ENCODE measurements at places on chromosomes 6 and 20.

GRCh38 chr6:25769983-25770382 lies 15.4 kb downstream of the SLC17A4 start:
- DNase-seq = no peak

DNA sequence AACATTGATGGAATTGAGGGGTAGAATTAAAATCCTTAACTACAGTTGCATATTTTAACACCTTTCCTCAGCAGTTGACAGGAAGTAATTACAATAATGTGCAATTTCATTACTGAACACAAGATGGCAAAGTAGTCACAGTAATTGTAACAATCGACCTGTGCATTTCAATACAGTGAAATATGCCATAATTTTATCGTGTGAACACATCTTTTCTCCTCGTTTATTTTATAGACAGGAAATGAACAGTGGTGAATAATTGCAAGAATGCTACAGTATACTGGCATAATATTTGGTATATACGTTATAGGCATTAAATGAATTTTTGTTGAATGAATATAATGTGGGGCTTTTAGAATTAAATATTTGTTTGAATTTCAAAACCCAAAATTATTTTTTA lies 25.0 kb downstream of the CYB5R4 start:
- no peak for DNase-seq

- no peak for DNase-seq
These were observed 119.9 kb downstream of the RNF144B start for GRCh38 chr6:18507018-18507415.

GRCh38 chr6:17847203-17847760 lies 140.2 kb downstream of the KIF13A start:
- no peak for DNase-seq

DNA sequence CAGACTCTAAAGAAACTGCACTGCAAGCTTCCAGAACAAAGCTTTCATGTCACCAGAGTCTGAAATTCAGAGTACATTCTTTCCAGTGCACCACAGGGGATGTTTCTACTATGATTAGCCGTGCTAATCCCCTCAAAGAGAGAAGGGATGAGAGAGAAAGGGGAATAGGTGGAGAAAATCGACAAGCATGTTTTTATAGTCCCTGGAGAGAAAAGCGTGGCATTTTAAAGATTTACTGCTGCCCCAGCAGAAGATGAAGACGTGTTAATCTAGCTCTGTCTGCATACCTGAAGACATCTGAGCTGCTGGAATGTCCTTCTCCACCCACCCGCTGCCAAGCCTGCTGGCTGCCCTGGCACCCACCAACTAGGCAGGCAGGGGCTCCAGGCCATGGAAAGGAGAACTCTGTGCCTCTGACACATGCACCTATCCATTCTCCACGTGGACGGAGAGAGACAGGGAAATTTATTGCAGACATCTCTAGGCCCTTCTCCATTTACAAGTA lies 4.1 kb downstream of the MYLK4 start:
- DNase-seq = no peak

- DNase-seq = no peak
These were observed 36.0 kb upstream of the SNX9 start for GRCh38 chr6:157787080-157787479.

- no peak for DNase-seq
These were observed 332.4 kb downstream of the HACE1 start for GRCh38 chr6:104527311-104527710.

- no peak for DNase-seq
These were observed 40.9 kb downstream of the LGSN start for GRCh38 chr6:63278916-63279315.

- DNase-seq = no peak
These were observed 1097.2 kb upstream of the GJE1 start for GRCh38 chr6:141035312-141036200.

- DNase-seq = peak; percentile 25
These were observed 3.7 kb downstream of the TNFAIP3 start for GRCh38 chr6:137870744-137871247.
